ENCODE measurements at places on chromosomes 7 and 10. TPM values are rescaled to one million over a fixed set of nuclear protein-coding genes. Genes with fewer than 3 reads are reported as not detected.

GRCh38 chr10:28480628-28480965 is 52.3 kb upstream of the WAC start:
- no peaks in the 10 kb centered on the region for H3K27me3 ChIP-seq
- H3K4me1 ChIP-seq = no peaks in the 10 kb centered on the region
- H3K27ac ChIP-seq = no peak overlapping the region

- no peaks in the 10 kb centered on the region for H3K36me3 ChIP-seq
- DNase-seq = no peak
- H3K4me3 ChIP-seq = no peak overlapping the region
- no peak overlapping the region for H3K27ac ChIP-seq
- H3K27me3 ChIP-seq = no peaks in the 10 kb centered on the region
Measured at GRCh38 chr10:47364366-47364765, 16.2 kb downstream of the RBP3 start.

The MOGAT3 gene
- polyA plus RNA-seq = 0.11 TPM

The FAM131B gene
- 1.5 TPM for polyA plus RNA-seq
